ENCODE measurements at places on chromosomes 2 and 18. TPM values are rescaled to one million over a fixed set of nuclear protein-coding genes. Genes with fewer than 3 reads are reported as not detected.

The FAM161A gene
- total RNA-seq: 3.2 TPM

The C2orf80 gene
- not detected for total RNA-seq

The MC2R gene
- not detected for total RNA-seq

The DIPK1C gene
- total RNA-seq: not detected

The FAP gene
- total RNA-seq: 11.5 TPM

The SLC16A14 gene
- 3.3 TPM for total RNA-seq

The GAREM1 gene
- total RNA-seq: 18.5 TPM

The KIF1A gene
- total RNA-seq: not detected

The CCDC93 gene
- 30.3 TPM for total RNA-seq

The CDH19 gene
- 2.8 TPM for total RNA-seq

The PAX3 gene
- 0.51 TPM for total RNA-seq

The CABYR gene
- 2.2 TPM for total RNA-seq
